Ovary (tissue), 10 donors: ENCODE measurements at places on chromosomes 5 and 9. TPM values are rescaled to one million over a fixed set of nuclear protein-coding genes. Genes with fewer than 3 reads are reported as not detected.

DNA sequence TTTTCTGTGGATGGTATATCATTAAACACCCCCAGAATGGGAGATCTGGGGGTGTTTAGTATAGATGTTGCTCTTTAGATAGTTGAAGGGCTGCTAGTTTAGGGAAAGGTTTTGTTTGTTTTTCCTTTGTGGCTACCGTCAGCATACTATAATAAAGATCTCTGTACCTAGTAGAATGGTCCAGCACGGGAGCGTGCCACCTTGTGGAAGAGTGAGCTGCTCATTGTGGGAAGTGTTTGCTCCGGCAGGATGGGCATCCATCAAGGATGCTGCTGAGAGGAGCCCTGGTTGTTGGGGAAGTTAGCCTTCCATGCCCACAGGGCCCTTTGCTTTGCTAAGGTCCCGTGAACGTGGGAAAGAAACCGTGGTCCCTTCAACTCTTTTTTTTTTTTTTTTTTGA, 113.1 kb downstream of the LIFR start:
- no peak overlapping the region for H3K27ac ChIP-seq
- no peaks in the 10 kb centered on the region for H3K4me1 ChIP-seq
- DNase-seq = no peak
- H3K27me3 ChIP-seq = no peaks in the 10 kb centered on the region
- H3K4me3 ChIP-seq = no peak overlapping the region

GRCh38 chr5:101364469-101364868, 461.4 kb upstream of the ST8SIA4 start:
- no peak overlapping the region for H3K27ac ChIP-seq
- no peaks in the 10 kb centered on the region for H3K36me3 ChIP-seq
- no peak overlapping the region for H3K4me3 ChIP-seq
- no peak for DNase-seq

DNA sequence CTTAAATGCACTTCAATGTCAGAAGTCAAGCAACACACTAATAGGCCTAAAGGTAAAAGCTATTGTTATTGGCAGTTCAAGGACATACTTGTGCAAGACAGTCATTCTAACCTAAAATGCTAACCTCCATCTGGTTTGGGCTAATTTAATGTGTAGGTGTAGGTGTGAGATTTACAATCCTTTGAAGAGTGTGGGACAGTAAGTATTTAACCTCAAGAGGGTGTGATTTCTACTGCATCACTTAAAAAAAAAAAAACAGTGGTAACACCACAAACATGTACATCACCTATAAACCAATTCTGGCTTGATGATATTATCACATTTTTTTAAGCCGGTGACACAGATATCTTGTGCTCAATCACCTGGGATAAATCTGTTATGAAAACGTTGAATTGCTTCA, 127.5 kb upstream of the MEF2C start:
- DNase-seq = no peak
- H3K27me3 ChIP-seq = no peaks in the 10 kb centered on the region
- no peak overlapping the region for H3K4me3 ChIP-seq
- no peak overlapping the region for H3K27ac ChIP-seq

DNA sequence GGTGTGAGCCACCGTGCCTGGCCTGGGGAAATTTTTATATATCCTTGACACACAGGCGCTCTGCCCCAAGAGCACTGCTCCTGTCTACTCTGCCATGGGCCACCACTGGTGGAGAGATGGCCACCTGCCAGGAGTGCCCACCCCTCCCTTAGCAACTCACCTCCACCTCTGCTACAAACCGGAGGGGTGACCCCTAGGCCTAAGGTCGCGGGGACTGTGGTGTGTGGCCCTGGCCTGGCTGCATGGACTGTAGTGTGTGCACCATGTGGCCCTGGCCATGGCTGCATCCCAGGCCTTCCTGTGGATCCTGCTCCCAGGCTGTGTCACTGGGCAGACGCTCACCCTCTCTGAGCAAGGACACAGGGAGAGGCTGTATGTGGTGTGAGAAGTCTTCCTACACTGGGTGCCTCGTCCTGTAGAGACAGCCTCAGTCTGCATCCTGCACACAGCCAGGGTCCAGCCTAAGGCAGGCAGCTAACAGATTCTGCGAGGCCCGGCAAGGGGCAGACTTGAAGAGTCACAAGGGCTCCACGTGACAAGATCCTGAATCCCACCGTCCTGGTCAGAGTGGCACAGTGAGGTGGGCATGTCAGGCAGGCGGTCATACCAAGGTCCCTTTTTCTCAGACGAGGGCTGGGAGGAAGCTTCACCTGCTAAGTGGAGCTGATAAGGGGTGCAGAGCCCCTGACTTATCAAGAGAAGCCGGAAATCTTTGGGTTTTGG, 10.3 kb downstream of the NINJ1 start:
- H3K27ac ChIP-seq = no peak overlapping the region
- no peak overlapping the region for H3K4me3 ChIP-seq
- no peaks in the 10 kb centered on the region for H3K36me3 ChIP-seq
- H3K4me1 ChIP-seq = peaks cover 14% of the 10 kb centered on the region
- no peaks in the 10 kb centered on the region for H3K27me3 ChIP-seq

GRCh38 chr5:58795327-58795726, 212.5 kb downstream of the RAB3C start:
- no peak overlapping the region for H3K27ac ChIP-seq
- no peak overlapping the region for H3K4me3 ChIP-seq
- no peaks in the 10 kb centered on the region for H3K4me1 ChIP-seq
- no peak for DNase-seq
- no peaks in the 10 kb centered on the region for H3K27me3 ChIP-seq
- no peaks in the 10 kb centered on the region for H3K36me3 ChIP-seq

- H3K4me1 ChIP-seq = no peaks in the 10 kb centered on the region
- no peak overlapping the region for H3K4me3 ChIP-seq
- H3K27ac ChIP-seq = no peak overlapping the region
- no peaks in the 10 kb centered on the region for H3K36me3 ChIP-seq
- DNase-seq = no peak
Measured at GRCh38 chr5:65142016-65142415, 339.7 kb downstream of the ADAMTS6 start.

HAPLN1 gene
- not detected for total RNA-seq
